ENCODE measurements at places on chromosomes 6 and 20. TPM values are rescaled to one million over a fixed set of nuclear protein-coding genes. Genes with fewer than 3 reads are reported as not detected.

The TCP11 gene
- 0.83 TPM for total RNA-seq

The LIME1 gene
- total RNA-seq, result 9.6 TPM

The MBOAT1 gene
- 5.0 TPM for total RNA-seq

DNA sequence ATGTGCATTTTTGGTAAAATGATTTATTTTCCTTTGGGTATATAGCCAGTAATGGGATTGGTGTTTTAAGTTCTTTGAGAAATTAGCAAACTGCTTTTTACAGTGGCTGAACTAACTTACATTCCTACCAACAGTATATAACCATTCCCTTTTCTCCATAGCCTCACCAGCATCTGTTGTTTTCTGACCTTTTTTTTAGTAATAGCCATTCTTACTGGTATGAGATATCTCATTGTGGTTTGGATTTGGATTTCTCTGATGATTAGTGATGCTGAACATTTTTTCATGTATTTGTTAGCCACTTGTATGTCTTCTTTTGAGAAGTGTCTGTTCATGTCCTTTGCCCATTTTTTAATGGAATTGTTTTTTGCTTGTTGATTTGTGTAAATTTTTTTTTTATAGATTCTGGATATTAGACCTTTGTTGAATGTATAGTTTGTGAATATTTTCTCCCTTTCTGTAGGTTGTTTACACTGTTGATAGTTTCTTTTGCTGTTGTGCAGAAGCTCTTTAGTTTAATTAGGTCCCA lies 42.3 kb downstream of the STK4 start:
- H3K4me1 ChIP-seq, result peaks cover 5% of the 10 kb centered on the region
- no peak overlapping the region for H3K4me3 ChIP-seq
- peaks cover 38% of the 10 kb centered on the region for H3K36me3 ChIP-seq
- no peak overlapping the region for H3K27ac ChIP-seq

DNA sequence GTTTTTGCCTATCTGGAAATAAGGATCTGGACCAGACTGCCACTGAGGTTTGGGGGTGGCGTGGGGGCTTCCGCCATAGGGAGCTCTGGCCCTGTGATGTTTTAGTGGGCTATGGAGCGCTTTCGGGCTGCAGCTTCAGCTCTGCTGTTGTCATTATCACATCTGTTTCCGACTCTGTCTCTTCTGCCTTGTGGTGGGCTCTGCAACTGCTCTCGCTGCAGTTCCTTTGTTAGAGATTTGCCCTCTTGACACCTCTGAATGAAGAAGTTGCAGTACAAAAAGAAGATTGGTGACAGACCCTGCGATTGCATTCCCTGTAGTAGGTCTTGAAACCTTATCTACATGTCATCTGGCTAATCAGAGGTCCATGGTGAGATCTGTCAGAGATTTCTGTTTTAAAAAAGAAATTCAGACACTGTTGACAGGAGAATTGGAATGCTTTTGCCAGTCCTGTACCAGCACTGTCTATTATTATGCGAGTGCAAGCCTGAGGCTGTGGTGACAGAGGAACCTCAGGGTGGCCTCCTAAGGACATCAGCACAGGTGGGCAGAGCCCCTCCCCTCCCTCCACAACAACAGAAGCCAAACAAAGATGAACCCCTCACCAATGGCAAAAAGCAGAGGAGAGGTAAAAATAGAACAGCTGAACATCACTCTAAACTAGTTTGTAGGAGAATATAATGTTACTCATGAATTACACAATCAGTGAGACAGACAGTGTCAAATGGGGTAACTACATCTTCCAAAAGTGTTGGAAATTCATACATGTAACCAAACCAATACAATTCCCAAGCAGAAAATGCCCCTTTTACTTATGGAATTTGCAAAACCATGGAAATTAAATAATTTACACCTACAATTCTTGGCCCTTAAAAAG lies 63.5 kb upstream of the DEFB112 start:
- H3K4me3 ChIP-seq, result no peak overlapping the region
- no peak overlapping the region for H3K27ac ChIP-seq
- H3K4me1 ChIP-seq, result no peaks in the 10 kb centered on the region
- no peak for DNase-seq
- no peaks in the 10 kb centered on the region for H3K36me3 ChIP-seq

DNA sequence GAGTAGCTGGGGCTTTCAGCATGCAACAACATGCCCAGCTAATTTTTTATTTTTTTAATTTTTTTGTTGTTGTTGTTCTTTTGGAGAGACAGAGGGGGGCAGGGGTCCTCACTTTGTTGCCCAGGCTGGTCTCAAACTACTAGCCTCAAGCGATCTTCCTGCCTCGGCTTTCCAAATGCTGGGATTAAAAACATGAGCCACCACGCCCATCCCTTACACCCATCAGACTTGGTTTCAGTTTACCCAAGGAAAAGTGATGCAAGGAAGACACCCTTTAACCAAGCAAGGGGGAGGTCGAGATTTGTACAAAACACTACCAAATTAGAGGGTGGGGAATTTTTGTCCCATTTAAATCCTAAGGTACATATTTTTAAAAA lies 210.1 kb downstream of the ARHGAP18 start:
- H3K36me3 ChIP-seq, result no peaks in the 10 kb centered on the region
- H3K27ac ChIP-seq, result no peak overlapping the region
- DNase-seq, result no peak
- peaks cover 20% of the 10 kb centered on the region for H3K4me1 ChIP-seq

DNA sequence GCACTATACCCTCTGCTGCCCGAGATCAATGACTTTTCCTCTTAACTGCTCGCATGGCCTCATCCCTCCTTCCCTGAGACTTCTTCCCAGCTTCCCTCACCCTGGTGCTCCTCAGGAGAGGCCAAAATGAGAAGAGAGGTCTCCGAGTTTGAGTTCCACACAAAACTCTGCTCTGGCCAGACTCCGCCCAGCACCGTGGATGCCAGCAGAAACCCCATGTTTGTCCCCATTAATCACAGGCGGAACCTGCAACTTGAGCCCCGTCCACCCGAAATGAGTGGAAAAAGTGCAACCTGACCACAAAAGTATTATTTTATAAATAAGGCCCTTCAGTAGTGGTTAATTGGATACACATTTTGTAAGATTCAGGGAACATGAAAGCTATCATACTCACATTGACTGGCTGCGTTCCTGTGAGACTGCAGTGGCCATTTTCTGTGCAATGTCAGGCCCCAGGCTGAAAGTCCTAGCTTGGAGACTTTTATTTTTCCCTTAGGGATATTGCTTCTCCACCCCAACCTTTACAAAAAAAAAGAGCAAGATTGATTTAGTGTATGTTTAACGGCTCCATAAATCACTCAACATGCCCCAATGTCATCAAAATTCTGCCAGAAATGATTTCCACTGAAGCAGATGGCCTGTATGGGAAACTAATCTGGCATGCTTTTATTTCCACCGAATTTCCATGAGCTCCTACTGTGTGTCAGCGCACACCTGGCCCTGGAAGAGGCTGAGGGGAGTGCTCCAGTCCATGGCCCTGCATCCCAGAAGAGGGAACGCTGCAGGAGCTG lies 134.6 kb downstream of the BMP7 start:
- no peak for DNase-seq
- H3K4me1 ChIP-seq, result no peaks in the 10 kb centered on the region
- H3K4me3 ChIP-seq, result no peak overlapping the region
- no peak overlapping the region for H3K27ac ChIP-seq
- H3K36me3 ChIP-seq, result no peaks in the 10 kb centered on the region

DNA sequence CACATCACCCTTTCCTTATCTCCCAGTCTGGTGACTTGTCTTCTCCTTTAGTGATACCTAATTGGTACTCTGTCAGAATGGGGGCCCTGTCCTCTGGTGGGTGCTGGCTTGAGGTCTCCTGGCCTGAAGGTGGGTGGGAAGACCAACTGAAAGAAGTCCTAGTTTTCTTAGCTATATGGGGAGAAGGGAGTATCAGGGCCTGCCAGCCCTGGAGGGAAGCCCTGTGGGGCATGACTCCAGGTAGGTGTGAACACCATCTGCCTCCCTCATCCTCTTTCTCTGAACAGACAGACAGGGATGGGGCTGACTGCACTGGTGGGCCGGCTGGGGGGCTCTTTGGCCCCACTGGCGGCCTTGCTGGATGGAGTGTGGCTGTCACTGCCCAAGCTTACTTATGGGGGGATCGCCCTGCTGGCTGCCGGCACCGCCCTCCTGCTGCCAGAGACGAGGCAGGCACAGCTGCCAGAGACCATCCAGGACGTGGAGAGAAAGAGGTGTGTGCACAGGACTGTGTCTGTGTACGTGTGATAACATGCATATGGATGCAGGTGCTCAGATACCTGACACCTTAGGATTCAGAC lies 4.8 kb downstream of the CRIP3 start:
- no peak overlapping the region for H3K27ac ChIP-seq
- no peaks in the 10 kb centered on the region for H3K27me3 ChIP-seq
- H3K4me1 ChIP-seq, result peaks cover 11% of the 10 kb centered on the region
- no peak overlapping the region for H3K4me3 ChIP-seq
- no peak for DNase-seq
- H3K36me3 ChIP-seq, result no peaks in the 10 kb centered on the region

- H3K4me1 ChIP-seq, result no peaks in the 10 kb centered on the region
- DNase-seq, result no peak
- no peak overlapping the region for H3K27ac ChIP-seq
- no peak overlapping the region for H3K4me3 ChIP-seq
- no peaks in the 10 kb centered on the region for H3K36me3 ChIP-seq
These were observed 108.4 kb upstream of the MAFB start for GRCh38 chr20:40797425-40797824.
